Activated CD4-positive, alpha-beta memory T cell treated with anti-CD3 and anti-CD28 coated beads, Interleukin-2, amount 10 ng/mL, durations not matched to agents 7 days and 5 days (primary cell): ENCODE measurements at places on chromosomes 1 and 21. TPM values are rescaled to one million over a fixed set of nuclear protein-coding genes. Genes with fewer than 3 reads are reported as not detected.

DNA sequence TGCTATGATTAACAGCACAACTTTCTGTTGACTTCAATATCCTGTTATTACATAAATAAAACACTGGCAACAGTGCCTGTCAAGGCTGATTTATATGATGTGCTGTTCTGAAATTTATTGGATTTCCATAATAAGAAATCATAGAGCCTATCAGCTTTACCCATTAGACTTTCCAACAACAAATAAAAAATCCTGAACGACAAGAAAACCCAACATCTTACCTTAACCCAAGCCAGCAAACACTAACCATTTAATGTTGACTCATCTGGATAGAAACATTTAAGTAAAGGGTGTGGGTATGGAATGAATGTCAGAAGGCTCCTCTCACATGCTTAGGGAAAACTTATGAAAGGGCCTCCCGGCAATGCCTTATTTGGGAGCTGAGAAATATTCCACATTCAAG lies 165.1 kb downstream of the SLC45A1 start:
- no peak for DNase-seq

- DNase-seq = no peak
Observed at GRCh38 chr21:27212441-27212840, 245.6 kb upstream of the ADAMTS5 start.

The LCE2A gene
- total RNA-seq = not detected

DNA sequence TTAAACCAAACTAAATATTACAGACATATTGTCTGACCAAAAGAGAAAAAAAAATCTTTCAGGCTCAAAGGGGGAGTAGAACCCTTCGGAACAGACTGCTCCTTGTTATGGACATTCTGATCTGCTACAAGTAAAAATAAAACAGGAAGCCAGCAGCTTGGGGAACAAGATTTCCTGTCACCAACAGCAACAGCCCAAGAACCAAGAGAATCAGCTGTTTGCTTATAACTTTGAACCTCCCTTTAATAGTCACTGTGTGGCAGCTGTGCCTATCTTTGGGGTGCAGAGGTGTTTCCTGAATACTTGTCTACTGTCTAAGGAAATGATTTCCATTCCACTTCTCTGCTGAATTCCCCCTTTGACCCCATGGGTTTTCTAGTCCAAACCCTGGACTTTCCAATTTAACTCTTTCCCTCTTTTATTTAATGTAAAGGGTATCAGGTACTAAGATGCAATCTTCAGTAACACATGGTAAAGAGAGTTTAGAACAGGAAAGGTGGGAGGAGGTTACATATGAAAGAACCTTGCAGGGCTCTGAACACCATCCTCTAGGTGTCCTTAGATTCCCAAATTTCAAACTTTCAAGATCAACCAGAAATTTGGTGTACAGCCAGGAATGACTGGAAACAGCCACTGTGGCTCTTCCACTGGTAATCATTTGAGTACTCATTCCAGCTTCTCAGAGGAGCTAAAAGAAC lies 38.6 kb downstream of the GPR3 start:
- DNase-seq = peak; percentile 35

DNA sequence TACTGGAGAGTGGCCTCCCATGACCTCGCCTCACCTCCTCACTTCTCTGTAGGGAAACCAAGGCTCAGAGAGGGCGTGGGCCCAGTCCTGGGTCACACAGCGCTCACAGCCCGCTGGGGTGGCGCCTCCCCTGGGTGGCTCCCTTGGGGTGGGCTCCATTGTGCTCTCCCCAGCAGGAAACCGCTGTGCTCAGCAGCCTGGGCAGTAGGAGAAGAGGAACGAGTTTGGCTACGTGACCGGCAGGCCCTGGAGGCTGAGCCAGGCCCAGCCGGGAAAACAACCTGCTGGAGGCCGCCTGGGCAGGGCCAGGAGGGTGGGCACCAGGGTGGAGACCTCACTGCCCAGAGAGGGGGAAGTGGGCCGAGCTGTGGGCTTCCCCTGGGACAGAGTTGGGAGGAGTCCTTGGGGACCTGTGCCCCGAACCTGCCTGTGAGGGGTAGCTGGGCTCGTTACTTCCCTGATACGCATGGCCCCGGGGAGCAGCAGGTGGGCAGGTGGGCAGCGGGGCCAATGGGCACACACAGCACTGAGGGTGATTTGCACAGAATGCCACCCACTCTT lies 15.0 kb upstream of the FAM131C start:
- no peak for DNase-seq

DNA sequence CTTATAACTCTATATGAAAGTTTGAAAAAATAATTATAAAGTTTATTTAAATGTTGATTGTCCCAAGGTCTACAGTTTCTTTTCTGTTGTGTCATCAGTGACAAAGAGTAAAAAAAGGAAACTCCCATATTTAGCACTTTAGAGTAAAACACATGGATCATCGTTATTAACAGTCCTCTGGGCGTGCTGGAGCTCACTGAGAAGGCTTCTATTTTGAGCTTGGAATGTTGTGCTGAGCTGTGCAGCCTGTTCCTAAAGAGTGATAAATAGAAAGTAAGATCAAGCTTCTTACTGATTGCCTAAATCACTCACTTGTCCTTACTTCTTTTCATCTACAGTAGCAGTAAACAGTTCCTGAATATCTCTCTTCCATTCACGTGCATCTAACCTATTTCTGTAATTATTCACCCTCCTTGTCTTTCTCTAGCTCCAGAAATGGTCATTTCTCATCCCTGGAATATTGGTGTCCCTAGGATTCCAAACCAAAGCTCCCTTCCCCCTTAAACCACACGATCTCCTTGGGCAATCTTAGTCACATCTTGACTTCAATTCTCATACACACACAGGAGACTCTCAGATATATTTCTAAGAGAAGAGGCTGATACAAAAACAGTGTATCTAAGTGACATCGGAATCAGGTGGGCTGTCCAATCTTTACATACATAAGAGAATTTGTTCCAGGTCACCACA lies 11.9 kb downstream of the GBP5 start:
- DNase-seq = no peak

The IL20 gene
- not detected for total RNA-seq

- DNase-seq = no peak
Observed at GRCh38 chr1:1191734-1192133, 14.7 kb downstream of the TNFRSF18 start.

- no peak for DNase-seq
Observed at GRCh38 chr1:203663294-203663693, 36.7 kb downstream of the ATP2B4 start.

GRCh38 chr1:204634260-204634910 lies 51.2 kb downstream of the LRRN2 start:
- DNase-seq = no peak

The ZC3H12A gene
- 31.1 TPM for total RNA-seq

DNA sequence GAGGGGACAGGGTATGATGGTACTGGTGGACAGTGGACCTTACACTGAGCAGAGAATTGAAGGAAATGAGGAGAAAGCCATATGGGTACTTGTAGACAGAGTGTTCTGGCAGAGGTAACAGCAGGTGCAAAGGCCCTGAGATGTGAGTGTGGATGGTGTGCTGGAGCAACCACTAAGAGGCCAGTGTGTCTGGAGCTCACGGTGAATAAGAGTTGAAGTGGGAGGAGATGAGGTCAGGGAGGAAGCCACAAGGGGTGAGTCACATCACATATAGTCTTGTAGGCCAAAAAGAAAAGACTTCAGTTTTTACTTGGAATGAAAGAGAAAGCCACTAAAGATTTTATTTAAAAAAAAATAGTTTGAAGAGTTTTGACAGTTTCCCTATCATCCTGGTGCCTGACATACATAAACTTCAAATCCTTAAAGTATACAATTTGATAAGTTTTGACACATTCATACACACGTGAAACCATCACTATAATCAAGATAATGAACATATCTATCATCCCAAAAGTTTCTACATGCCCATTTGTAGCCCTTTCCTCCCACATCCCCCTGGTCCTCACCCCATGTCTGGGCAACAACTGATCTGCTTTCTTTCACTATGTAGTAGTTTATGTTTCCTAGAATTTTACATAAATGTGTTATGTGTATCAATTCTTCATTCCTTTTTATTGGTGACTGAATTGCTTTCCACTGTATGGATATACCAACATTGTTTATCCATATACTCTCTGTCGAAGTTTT lies 148.4 kb downstream of the GPATCH2 start:
- DNase-seq = peak; percentile 73

- DNase-seq = no peak
Observed at GRCh38 chr1:172670791-172671190, 11.9 kb downstream of the FASLG start.

The SYPL2 gene
- not detected for total RNA-seq
